ENCODE measurements at places on chromosomes 1 and 21. TPM values are rescaled to one million over a fixed set of nuclear protein-coding genes. Genes with fewer than 3 reads are reported as not detected.

Gene LCE1F
- not detected for total RNA-seq

GRCh38 chr1:99727575-99728185 is 38.8 kb downstream of the FRRS1 start:
- DNase-seq, result no peak

DNA sequence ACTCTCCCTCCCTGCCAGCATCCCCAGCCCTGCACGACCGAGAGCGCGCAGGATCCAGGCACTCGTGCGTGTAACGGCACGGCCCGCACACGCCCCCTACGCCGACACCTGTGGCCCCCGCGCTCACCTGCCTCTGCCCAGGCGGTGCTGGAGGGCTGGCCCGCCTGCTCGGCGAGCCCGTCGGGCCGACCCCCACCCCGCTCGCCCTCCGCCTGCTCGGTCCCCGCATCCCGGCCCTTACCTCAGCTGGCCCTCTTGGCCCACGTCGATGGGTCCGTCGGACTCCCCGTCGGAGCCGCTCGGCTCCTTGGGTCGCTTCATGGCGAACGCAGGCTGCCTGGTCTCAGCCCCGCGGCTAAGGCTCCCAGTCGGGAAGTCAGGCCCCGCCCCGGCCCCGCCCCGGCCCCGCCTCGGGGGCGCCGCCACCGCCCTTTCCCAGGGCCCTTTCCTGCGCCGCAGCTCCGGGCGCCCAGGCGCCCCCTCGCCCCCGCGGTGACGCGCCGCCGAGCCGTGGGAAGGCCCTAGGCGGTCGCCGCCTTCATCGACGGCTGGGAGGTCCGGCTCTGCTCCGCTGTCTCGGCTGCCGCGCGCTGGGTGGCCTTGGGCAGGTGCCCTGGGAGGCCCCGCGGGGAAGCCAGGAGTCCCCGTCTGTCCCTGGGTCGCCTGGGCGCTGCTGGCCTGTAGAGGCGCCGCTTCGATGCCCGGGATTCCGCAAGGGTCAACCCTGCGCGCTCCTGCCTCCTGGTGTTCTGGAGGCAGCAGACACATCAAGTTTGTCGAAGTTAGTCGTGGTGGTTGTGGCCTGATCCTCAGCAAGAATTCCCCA is at the start of gene HEYL:
TSS of gene HEYL (minus strand) at position 339 of the 826 bp plus-strand sequence. CDS start at position 321, 18 bp downstream.
- no peak for DNase-seq

Gene DNAJC6
- 346 TPM for total RNA-seq

DNA sequence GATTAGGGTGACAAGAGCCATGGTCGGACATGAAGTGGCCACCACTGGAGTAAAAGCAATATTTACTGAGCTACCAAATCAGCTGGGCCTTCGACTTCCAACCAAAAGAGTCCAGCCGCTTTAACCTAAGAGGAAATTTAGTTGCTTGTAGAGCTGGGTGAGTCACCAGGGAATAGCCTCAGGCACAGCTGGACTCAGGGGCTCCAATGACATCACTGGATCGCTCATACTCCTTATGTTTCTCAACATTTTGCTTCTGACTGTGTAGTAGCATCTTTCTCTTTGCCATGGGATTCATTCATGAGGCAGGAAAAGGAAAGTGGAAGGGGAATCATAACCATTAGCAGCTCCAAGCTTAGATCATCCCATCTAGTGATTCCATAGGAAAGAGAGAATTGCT is 664.4 kb downstream of the MATN1 start:
- DNase-seq, result no peak

- DNase-seq, result no peak
These were observed 13.5 kb upstream of the YRDC start for GRCh38 chr1:37821481-37821880.

Gene ZNF697
- 18.3 TPM for total RNA-seq

DNA sequence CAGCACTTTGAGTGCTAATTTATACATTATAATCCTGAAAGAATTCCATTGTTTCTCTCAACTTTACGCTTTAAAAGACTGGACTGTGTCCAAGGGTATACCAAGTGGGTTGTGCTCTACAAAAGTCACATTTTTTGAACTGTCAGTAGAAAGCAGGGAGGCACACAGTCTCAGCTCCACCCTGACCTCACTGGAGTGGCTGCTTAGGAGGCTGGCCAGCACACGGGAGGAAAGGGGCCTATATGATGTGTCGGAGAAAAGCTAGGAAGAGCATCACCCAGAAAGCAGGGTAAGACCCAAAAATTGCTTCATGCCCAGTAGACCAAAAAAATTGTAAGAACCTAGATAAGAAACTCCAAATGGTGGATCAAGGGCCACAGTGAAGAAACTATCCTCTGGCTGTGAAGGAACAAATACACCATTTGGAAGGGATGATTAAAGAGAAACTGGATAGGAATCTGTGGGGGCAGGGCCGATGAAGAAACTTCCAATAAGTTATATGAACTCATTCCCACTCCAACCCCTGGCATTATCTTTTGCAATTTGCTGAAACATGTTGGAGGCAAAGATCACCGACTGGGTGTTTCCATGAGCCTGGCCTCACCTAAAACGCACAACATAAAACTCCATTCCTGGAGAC is 1.9 kb downstream of the S100A10 start:
- DNase-seq, result no peak

Gene THEM5
- not detected for total RNA-seq

DNA sequence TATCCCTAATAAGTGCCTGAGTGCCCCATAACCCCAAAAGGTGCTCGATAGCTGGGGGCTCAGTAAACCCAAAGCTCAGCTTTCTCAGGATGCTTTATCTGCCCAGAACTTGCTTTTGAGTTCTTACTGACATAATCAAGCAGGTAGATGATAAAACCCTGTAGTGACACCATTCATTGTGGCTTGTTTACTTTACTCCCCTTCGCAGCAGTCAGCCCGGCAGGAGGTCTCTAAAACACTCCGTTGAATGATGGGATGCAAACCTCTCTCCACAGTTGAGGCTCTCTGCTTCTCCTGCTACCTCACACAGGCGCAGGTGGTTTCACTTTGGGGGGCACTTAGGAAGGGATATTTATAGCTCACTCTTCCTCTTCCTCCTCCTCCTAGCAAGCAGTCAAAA is 349.4 kb downstream of the HLX start:
- DNase-seq, result no peak

Gene CFH
- 43.9 TPM for total RNA-seq
